ENCODE measurements at places on chromosomes 13 and 19.

DNA sequence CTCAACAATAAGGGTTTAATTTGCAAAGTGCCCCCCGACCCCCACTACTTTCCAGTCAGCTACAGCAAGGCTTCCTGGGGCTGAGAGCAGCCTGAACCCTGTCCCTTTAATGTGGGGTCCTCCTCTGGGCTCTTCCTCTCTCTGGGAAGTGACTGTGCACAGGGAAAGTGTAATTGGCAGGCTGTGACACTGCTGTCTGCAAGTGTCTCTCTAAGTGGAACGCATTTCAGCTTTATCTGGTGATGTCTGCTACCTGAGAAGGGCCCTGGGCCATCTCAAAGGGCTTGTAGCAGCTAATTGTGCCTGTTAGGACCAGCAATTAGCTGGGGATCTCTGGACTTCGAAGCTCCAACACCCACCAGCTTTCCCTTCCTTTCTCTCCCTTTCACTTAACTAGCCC lies 406.6 kb downstream of the TSHZ3 start:
- DNase-seq = no peak

DNA sequence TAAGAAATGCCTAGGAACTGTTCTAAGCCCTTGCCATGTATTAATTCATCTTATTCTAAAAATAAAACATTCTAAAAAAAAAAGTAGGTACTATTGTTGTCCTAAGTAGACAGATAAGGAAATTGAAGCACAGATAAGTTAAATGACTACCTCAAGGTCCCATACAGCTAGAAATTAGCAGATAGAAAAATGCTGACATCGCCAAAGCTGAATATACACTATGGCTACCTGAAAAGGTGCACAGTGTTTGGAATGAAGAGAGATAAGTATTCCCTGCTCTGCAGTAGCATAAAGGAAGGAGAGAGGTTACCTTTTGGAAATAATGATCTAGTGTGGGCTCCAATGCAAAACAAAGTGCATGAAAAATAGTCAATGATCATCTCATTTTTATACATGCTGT lies 65.3 kb downstream of the DCT start:
- no peak for DNase-seq

GRCh38 chr13:41546372-41547190 lies 89.2 kb downstream of the RGCC start:
- no peak for DNase-seq

DNA sequence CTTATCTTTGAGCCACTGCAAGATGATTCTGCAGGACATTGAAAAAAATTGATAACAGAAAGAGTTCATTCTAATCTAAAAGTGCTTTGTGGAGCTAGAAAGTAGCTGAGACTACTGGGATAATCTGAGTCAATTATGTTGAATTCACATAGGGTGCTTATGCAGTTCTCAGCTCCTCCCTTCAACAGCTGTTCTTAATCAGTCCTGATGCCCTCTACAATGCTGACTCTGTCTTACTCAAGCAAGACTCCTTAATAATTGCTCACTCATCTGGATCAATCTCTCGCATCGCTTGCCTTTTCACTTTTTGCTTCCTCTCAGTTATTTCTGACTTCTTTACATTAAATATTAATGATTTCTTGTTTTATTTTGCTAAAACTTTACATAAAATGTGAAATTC lies 182.1 kb downstream of the PCDH17 start:
- DNase-seq = no peak

- DNase-seq = no peak
These were observed 69.0 kb upstream of the RGCC start for GRCh38 chr13:41388143-41388881.

DNA sequence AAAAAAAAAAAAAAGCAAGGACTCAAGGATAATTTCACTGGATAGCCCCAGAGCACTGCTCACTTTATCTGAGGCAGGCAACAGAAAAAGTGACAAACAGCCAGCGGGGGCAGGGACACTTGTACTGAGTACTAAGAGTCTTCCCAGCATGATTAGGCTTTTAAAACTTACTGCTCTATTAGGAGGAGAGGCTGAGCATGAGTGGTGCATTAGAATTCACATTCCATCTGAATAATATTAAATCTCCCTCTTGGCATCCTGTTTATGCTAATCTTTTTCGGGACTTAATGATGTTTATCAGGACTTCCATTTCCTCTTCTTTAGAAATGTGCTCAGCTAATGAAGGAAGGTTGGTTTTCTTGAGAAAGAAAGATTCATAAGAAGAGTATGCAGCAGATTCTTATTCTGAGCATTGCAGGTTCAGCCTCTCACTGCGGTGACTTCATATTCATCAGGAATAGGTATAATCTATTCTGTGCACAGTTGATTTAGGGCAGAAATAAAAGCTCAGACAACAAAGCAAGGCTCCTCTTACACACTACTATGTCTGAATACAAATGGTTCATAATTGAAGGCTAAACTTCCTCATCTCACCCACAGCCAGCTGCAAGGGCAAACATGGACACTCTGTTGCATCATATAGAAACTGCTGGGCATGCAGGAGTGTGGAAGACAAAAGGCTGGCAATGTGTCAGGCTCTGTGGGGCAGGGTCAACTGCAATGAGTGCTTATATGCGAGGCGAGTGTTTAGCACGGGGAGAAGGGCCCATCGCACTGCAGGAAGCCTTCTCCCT lies 107.0 kb downstream of the KL start:
- DNase-seq = no peak

DNA sequence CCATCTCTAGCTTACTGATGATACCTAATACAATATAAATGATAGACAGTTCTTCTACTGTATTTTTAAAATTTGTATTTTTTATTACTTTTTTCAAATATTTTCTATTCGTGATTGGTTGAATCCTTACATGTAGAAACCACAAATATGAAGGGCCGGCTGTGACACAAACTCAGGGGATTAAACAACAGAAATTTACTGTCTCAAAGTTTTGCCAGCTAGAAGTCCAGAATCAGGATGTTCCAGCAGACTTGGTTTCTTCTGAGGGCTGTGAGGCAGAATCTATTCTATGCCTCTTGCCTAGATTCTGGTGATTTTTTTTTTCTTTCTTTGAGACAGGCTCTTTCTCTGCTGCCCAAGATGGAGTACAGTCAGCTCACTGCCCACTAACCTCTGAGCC lies 13.8 kb downstream of the FPR1 start:
- DNase-seq = no peak

DNA sequence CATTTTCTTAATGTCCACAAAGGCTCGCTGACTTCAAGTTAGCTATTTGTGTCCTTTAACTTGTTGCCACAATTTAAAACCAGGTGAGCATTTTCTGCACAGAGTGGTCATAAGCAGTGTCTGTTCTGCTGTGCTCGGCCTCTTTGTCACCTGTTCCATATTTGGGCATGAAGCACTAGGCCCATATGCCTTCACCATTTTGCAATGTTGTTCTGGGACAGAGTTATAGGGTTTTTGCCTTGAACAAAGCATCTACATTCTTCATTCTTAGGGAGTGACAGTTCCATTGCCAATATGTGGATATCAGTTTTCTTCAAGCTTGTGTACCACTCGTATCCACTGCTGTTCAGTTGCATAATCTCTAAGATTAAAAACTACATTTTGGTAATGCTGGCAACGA lies 56.1 kb downstream of the LRCH1 start:
- DNase-seq = no peak

DNA sequence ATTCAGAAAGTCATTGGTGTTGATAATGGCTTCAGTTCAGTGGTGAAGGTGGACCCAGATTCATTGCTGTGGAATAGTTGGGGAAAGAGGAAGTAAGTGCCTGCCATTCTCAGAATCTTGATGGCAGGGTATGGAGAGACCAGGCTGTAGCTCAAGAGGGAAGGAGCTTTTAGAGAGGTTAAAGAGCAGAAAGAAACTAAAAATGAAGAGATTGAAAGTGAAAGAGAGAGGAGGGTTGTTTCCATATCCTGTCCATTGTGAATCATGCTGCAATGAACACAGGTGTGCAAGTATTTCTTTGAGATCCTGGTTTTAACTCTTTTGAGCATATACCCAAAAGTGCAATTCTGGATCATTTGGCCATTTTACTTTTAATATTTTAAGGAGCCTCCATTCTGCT lies 12.5 kb downstream of the GJB6 start:
- no peak for DNase-seq

DNA sequence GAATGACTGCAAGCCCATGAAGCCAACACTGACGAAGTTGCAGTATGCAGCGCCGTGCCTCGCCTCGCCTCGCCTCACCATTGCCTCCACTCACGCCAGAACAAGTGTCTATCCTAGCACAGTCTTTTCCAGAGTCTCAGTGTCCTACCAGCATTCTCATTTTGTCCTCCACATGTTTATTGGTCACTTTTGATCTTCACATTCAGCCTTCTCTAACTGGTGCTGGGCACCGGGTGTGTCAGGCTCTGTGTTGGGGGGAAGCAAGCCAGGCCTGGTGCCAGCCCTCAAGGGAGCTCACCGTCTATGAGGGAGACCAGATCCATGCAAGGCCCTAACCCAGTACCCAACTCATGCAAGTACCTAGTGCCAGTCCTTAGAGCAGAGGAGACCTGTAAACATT lies 69.7 kb upstream of the GPR183 start:
- DNase-seq = no peak
